NT2/D1 (cell line): ENCODE measurements at places on chromosomes 1 and 21.

DNA sequence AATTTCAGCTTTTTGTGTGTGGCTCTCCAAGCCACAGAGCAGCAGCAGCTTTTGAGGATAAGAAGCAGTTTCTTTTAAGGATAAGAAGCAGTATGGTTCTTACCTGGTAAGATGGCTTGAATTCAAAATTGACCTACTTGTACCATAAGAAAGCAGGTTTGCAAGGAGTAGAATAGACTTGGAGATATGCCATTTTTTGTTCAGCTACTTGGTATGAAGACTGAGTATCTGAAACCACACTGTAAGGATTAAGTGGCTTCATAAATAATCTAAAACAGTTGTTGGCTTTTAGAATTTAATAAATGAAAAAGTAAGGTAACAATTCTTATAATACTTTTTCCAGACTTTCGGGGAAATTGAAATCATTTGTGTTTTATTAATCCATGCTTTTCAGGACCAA lies 74.2 kb downstream of the ATF6 start:
- no peak for DNase-seq

- no peak for DNase-seq
Observed at GRCh38 chr1:150365941-150366340, 2.0 kb downstream of the RPRD2 start.

DNA sequence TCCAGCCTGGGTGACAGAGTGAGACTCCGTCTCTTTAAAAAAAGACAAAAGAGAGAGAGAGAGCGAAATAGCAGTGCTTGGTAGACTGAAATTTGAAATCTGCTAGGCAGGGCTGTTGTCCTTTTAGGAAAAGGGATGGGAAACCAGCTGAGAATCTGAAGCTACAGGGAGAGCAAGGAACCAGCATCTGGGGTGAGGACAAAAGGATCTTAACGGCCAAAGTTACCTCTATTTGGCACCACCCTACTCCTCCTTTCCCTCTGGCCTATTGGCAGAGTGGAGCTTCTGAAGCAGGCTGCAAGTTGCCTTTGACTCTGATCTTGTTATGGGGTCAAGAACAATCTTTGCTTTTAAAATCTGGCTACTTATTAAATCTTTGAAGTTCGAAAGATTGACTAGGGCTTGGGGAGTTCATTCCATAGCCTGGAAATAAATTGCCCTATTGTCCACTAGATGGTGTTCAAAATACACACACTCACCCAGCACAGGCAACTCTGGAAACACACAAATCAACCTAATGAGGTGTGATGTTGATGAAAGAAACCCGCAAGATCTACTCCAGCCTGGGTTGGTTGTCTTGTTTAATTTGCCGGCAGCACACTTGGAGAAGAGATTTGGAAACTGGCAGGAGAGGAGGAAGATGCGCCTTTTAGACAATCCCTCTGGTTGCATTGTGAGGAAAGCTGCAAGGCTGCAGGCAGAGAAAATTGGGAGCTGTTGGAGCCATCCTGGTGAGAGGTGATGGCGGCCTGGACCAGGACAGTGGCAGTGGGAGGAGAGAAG lies 16.5 kb upstream of the PARP1 start:
- DNase-seq = no peak

DNA sequence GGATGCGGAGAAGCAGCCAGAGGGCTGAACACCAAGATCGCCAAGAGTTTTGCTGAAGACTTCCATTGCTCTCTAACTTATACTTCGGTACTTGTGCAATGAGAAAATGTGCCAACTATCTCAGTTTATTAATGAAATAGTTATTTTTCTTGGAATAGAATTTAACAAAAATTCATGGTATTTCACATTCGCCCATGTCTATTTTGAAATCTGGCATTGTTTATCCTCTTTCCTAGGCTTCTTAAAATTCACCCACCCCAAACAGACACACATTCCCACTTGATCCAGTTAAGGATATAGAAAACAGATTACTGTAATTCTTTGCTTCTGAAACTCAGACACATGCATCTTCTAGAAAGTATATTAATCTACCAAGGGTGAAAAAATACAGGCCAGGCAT lies 56.3 kb upstream of the ADAMTS5 start:
- DNase-seq = no peak

DNA sequence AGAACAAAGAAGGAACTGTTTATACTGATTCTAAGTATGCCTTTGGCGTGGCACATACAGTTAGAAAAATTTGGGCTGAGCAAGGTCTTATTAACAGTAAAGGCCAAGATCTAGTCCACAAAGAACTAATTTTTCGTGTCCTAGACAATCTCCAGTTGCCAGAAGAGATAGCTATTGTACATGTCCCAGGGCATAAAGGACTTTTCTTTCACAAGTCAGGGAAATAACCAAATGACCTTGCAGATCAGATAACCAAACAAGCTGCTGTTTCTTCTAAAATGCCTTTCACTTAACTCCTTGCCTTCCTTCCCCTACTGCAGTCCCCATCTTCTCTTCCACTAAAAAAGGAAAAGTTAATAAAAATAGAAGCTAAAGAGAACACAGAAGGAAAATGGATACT lies 4.0 kb downstream of the TEX50 start:
- DNase-seq = no peak
